ENCODE measurements at places on chromosomes 13 and 19. TPM values are rescaled to one million over a fixed set of nuclear protein-coding genes. Genes with fewer than 3 reads are reported as not detected.

DNAJC15 gene
- total RNA-seq, result 30.1 TPM

GRCh38 chr19:33947265-33947964 is 150.7 kb downstream of the KCTD15 start:
- no peak for DNase-seq

- no peak for DNase-seq
Observed at GRCh38 chr19:49589502-49589905, 1.5 kb upstream of the PRR12 start.

DNA sequence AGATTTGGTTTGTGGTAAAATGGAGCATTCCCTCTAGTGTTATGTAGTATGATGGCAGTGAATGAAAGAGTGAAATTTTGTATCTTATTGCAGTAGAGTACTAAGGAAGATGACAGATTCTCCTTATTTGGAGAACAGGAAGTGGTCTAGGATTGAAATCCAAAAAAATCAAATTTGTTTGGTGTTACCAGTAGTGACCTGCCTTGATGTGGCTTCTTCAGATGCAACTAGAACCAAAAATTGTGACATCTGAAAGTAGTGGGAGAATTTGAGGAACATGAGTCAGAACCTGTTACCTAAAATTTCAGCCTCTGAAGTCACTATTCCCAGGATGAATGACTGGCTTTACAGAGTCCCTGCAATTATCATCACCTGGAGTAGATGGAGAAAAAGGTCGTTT is 165.9 kb downstream of the KLF5 start:
- no peak for DNase-seq

RNF17 gene
- total RNA-seq, result not detected

DNA sequence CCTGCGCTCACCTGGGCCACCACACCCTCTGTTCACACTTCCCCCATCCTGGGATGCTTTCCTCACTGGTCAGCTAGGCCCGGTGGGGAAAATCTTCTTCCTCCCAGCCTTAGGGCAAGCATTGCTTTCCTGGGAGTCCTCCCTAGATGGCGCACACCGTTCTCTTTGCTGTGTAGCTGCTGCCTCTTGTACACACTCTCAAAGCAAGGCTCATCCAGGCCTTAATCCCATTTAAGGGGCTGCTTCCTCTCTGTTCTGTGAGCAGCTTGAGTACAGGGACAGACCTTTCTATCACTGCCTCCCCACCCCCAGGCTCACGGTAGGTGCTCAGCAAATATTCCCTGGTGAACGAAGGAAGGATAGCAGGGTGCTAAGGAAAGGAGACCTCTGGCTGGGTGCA is 11.1 kb downstream of the SLC7A10 start:
- no peak for DNase-seq

Measured in left ventricle myocardium inferior (tissue), 1 donor.